ENCODE measurements at places on chromosomes 4 and X.

- no peak for DNase-seq
Measured at GRCh38 chr4:17398805-17399204, 113.1 kb downstream of the QDPR start.

DNA sequence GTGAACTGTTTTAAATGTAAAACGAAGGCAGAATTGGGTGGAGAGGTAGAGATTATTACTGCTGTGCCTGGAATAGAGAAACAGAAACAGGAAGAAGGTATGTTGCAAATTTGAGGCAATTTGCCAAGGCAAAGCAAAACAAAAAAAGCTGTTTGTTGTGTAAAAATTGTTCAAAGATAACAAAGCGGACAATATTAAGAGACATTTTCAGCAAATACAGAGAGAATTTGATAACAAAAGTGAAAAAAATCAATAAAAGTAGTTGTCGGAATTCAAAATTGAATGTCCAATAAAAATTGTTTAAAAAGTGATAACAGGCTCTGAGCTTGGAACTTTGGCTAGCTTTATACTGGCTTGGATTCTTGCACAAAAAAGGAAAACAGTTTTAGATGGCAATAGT, 14.4 kb upstream of the SMS start:
- no peak for DNase-seq

DNA sequence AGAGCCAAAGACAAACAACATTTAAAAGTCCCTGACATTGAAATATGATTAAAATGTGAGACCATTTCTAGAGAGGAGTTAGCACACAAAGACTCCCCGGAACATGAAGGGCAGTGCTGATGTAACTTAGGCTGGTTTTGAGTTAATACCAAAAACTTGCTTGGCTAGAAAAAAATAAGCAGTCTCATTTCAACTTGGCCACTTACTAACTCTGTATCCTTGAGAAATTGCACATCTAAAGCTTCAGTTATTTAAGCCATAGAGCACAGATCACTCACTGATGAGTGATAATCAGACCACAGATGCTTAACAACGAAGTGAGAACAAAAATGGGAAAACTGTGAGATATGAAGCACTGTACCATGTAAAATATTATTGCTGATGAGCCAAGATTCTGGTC, 65.9 kb upstream of the MAOA start:
- DNase-seq, result no peak

- no peak for DNase-seq
Measured at GRCh38 chr4:153785910-153786721, 2.8 kb downstream of the SFRP2 start.

DNA sequence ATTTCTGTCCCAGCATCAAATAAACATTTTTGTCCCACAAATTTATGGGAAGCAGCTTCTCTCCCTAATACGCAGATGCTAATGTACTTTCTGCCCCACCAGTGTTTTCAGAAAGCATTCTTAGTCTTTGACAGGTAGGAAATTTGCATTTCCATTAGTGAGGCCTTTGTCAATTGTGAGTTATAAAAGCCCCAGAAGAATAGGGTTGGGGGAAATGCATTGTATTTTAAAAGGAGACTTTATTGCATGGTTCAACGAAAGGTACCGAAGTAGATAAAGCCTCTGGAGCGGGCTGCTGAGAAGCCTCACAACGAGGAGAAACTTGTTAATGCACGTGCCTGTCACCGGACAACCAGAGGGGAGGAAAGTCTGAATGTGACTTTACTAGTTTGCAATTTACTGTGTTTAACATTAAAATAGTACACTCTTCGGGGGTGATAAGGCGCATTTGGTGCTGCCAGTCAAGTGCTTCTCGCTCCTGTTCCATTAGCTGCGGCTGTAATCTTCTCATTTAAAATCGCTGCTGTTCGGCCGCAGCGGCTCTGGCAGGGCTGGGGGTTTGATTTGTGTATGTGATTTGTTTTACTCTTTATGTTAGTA, 63.4 kb downstream of the DCTD start:
- no peak for DNase-seq

DNA sequence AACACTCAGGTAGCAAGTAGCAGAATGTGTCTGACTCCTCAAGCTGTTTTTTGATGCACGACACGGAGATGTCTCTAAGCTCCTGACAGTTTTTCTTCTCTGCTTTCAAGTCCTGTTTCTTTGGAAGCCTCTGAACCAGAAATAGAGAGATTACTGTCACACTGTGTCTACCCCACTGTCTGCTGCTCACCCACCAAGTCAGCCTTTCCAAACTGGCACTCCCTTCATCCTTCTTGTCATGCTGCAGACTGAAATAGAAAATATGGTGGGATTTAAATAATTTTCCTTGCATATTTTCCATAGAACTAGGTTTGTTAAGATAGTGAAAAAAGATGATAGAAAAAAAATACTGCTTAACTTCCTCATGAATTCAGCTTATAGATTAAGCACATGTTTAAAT, 102.5 kb upstream of the SPANXN4 start:
- DNase-seq, result no peak

DNA sequence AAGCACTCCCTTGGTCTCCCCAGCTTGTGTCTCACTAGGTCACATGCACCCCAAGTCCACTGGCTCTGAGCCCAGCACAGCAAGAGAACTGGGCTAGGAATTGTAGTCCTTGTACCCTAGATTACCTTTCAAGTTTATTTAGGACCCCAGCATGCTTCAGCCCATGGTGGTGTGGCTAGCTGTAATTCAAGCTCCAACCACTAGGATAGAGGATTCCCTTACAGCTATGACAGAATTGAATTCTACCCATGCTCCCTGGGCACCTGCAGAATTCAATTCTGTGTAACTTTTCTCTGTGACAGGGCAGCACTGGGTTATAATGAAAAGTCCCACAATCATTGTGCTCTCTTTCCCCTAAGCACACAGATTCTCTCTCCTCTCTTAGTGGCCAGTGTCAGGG, 253.8 kb upstream of the DMD start:
- no peak for DNase-seq

DNA sequence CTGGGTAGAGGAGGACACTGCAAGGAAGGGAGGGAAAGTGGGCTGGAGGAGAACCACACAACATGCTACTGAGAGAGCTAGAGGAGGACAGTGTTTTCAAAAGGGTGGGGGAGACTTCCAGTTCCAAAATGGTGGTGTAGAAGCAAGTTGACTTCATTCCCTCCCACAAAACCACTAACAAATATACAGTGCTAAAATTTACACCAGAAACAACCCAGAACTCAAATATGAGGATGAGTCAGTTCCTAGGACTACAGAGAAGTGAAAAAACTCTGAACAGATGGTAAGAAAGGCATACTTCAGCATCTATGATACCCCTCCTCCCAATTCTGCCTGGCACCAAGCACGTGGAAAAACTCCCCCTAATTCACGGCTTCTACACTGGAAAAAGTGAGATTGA, 9.8 kb downstream of the AADAT start:
- no peak for DNase-seq

Data from anterior cingulate cortex (tissue), 58 donors.